ENCODE measurements at places on chromosomes 6 and 20. TPM values are rescaled to one million over a fixed set of nuclear protein-coding genes. Genes with fewer than 3 reads are reported as not detected.

The BPIFA1 gene
- total RNA-seq, result not detected

The SIRPD gene
- not detected for total RNA-seq

The PCK1 gene
- total RNA-seq, result not detected

The RAET1L gene
- total RNA-seq, result not detected

The DLK2 gene
- not detected for total RNA-seq

The TUBE1 gene
- 26.7 TPM for total RNA-seq

DNA sequence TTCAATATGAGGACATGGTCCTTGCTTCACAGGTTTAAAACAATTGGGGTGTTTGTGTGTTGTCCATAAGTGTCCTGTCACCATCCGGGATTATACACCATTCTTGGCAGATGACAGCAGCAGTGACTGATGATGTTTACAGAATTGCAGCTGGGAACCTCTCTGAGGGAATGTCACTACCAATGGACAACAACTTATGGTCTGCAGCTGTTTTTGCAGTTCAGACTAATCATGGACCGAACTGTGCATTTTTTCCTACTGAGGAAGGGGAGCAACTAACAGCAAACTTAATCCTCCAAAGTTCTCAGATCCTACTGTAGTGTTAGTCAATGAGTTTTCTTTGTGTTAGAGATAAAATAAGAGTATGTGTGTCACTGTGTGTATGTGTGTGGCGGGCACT is 26.0 kb downstream of the FAM229B start:
- no peaks in the 10 kb centered on the region for H3K36me3 ChIP-seq
- H3K4me3 ChIP-seq, result no peak overlapping the region
- no peak for DNase-seq
- no peak overlapping the region for H3K27ac ChIP-seq

- no peaks in the 10 kb centered on the region for H3K27me3 ChIP-seq
- no peaks in the 10 kb centered on the region for H3K4me1 ChIP-seq
- H3K4me3 ChIP-seq, result no peak overlapping the region
- H3K27ac ChIP-seq, result no peak overlapping the region
- DNase-seq, result no peak
Observed at GRCh38 chr6:162226803-162227202, 500.8 kb downstream of the PRKN start.

GRCh38 chr6:152298055-152298647 is 339.0 kb downstream of the SYNE1 start:
- no peak for DNase-seq
- no peak overlapping the region for H3K4me3 ChIP-seq
- peaks cover 28% of the 10 kb centered on the region for H3K4me1 ChIP-seq
- no peaks in the 10 kb centered on the region for H3K27me3 ChIP-seq
- H3K36me3 ChIP-seq, result no peaks in the 10 kb centered on the region
- H3K27ac ChIP-seq, result no peak overlapping the region

DNA sequence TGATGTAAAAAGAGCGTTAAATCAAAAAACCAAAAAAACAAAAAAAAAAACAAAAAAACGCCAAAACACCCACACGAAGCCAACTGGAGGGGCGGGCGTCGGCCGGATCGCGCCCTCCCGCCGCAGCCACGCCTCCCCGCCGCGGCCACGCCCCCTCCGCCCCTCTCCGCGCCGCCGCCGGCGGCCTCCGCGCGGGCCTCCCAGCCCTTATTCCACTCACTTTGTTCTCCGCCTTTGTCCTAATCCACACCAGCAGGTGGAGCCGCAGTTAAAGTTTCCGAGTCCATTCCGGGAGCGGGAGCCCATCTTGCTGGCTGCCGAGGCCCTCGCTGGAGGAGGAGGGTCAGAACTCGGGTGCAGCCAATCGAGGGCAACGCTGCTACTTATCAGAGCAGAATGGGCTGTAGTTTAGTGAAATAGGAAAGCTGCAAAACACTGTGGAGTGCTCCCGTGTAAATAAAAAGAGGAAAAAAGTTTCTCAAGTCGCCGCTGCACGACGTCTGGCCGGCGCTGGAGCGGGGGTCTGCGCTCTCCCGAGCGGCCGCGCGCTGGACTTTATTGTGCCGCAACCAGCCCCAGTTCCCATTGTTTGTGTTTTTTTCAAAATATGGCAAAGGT is at the start of gene ASF1A:
Gene ASF1A (plus strand): TSS at position 346 of the 618 bp plus-strand sequence. CDS start 262 bp downstream, at position 608.
- H3K27ac ChIP-seq, result peak within 1 kb of the TSS; percentile 84
- peak; percentile 92 for DNase-seq
- H3K4me3 ChIP-seq, result peak within 1 kb of the TSS; percentile 99
- no peaks in the 10 kb centered on the region for H3K27me3 ChIP-seq
- H3K4me1 ChIP-seq, result peaks cover 33% of the 10 kb centered on the region

GRCh38 chr6:25253351-25253750 is 25.8 kb upstream of the CARMIL1 start:
- H3K27ac ChIP-seq, result no peak overlapping the region
- H3K4me1 ChIP-seq, result no peaks in the 10 kb centered on the region
- no peaks in the 10 kb centered on the region for H3K36me3 ChIP-seq
- no peak overlapping the region for H3K4me3 ChIP-seq

DNA sequence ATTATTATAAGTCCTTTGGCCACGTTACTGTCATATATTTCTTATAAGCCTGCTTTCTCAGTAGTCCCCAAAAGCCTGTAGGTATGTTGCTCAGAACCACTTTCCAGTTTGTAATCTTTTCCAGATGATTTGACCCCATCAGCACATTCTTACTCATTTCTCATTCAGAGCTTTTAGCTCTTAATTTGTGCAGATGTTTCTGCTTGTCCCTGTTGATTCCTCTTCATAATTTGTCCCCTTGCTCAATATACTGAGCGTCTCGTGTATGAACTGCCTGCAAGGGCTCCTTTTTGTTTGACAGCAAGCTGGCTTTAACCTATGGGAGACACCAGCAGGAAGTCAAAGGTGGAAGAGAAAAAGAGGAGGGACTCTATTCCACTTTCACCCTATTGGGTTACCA is 733.8 kb upstream of the GJE1 start:
- H3K4me1 ChIP-seq, result no peaks in the 10 kb centered on the region
- DNase-seq, result no peak
- no peaks in the 10 kb centered on the region for H3K27me3 ChIP-seq
- H3K4me3 ChIP-seq, result no peak overlapping the region
- no peak overlapping the region for H3K27ac ChIP-seq
- H3K36me3 ChIP-seq, result no peaks in the 10 kb centered on the region

DNA sequence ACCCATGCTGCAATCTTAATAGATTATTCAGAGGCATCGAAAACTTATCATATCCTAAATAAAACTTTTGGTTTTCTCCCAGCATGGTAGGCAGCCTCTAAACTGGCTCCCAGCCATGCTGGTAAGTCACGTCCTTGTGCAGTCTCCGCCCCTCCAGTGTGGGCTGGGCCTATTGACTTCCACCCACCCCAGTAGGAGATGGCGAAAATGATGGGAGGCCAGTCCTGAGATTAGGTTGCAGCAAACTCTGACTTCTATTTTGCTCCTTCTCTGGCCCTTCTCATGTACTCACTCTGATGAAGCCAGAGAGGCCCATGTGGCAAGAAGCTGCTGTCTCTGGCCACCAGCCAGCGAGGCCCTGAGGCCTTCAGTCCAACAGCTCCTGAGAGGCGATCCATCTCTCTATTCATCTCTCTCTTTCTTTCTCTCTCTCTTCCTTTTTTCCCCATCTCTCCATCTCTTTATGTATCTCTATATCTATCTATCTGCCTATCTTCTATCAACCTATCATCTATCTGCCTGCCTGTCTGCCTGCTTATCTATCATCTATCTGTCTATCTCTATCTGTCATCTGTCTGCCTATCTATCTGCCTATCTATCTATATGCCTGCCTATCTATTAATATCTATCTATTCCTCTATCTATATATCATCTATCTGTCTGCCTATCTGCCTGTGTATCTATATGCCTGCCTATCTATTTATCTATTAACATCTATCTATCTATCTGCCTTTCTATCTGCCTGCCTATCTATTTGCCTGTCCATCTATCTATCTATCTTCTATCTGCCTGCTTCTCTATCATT is 52.7 kb upstream of the STX16 start:
- no peak overlapping the region for H3K4me3 ChIP-seq
- no peak overlapping the region for H3K27ac ChIP-seq
- no peaks in the 10 kb centered on the region for H3K4me1 ChIP-seq
- H3K27me3 ChIP-seq, result peaks cover 2% of the 10 kb centered on the region

DNA sequence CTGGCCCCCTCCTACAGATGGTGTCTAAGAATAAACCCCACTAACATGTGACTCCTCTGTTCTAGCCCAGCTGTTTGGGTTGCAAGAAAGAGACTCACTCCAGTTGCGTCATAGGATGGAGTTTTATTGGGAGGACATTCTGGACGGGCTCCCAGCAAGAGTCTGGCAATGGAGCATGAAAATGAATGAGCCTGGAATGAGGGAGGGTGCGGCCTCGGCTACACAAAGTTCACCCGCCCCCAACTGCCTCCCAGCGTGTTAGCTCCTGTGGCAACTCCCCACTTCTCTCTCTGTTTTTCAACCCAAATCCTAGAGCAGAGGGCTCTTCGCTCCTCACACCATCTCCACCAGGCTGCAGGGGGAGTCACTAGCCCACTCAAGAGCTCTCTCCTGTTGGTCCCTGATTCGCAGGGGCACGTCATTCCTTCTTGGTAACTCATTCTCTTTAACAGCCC is 5.1 kb upstream of the ADAM33 start:
- no peak overlapping the region for H3K4me3 ChIP-seq
- H3K27ac ChIP-seq, result no peak overlapping the region
- H3K36me3 ChIP-seq, result no peaks in the 10 kb centered on the region
- peaks cover 13% of the 10 kb centered on the region for H3K27me3 ChIP-seq
- no peak for DNase-seq
- H3K4me1 ChIP-seq, result no peaks in the 10 kb centered on the region

DNA sequence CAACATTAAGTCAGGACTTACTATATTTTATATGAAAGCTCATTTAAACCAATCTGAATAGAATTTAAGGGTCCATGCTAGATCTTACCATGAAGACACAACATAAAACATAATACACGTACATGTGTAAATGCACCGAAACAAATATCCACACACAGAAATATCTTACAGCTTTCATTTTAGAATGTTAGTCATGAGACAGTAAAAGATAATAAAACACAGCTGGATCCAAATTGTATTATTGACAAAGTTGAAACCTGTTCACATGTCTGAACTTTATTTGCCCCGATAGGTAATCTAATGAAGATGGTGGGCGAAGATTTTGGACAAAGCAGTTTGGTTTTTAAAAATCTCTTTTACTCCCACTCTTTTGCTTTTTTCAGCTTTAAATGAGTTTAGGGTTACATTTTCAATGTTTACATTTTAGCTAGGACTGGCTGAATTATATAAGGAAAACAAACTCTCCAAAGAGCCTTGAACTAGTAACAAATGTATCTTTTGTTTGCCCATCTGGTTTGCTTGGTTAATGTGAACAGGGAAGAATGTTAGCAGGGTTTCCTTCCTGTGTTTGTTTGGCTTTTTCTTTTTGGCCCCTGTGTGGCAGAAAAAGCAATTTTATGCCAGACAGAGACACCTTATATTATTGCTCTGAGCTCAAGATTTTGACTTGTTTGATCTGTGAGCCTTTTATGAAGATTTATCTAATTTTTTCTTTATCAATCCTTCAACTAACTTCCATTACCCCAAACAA is 5.1 kb upstream of the TMEM181 start:
- H3K36me3 ChIP-seq, result no peaks in the 10 kb centered on the region
- no peak for DNase-seq
- peaks cover 5% of the 10 kb centered on the region for H3K4me1 ChIP-seq
- no peak overlapping the region for H3K27ac ChIP-seq

DNA sequence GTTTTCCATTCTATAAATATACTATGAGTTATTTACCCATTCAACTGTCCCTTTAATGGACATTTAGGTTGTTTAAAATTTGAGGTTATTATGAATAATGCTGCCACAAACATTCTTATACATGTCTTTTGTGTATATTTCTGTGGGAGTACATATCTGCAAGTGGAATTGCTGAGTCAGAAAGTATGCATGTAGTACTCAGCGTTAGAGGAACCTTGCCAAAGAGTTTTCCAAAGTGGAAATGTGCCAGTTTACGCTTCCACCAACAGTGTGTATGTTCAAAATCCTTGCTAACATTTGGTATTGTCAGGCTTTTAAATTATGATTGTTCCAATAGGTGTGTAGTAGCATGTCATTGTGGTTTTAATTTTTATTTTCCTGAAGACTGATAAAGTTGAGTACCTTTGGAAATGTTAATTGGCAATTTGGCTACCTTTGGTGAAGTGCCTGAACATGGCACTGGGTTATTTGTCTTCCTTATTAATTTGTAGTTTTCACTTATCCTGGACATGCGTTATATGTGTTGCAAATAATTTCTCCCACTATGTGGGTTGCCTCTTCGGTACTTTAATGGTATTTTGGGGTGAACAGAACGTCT is 341.2 kb downstream of the CD83 start:
- H3K4me1 ChIP-seq, result peaks cover 10% of the 10 kb centered on the region
- no peak overlapping the region for H3K27ac ChIP-seq
- H3K4me3 ChIP-seq, result no peak overlapping the region
- no peaks in the 10 kb centered on the region for H3K27me3 ChIP-seq

- H3K4me1 ChIP-seq, result peaks cover 44% of the 10 kb centered on the region
- H3K27ac ChIP-seq, result peak overlapping the region; percentile 2
Observed at GRCh38 chr20:25035921-25036320, 22.0 kb downstream of the ACSS1 start.

DNA sequence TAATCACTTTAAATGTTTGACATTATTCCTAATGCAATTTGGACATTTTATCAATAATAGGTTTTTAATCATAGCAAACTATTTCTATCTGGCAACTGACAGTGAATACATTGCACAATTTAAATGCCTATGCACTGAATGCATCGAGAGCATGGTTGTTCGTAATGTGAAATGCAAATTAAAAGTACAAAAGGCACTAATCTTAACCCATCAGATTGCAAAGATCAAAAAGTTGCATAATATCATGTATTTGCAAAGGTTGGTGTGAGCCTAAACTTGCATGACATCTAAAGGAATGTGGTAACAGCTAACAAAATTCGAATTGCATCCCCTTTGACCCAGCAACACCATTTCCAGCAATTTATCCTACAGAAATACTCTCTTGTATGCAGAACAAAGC is 469.9 kb upstream of the IRAK1BP1 start:
- H3K27ac ChIP-seq, result no peak overlapping the region
- H3K4me1 ChIP-seq, result no peaks in the 10 kb centered on the region
- DNase-seq, result no peak
- H3K27me3 ChIP-seq, result no peaks in the 10 kb centered on the region

- peak overlapping the region; percentile 26 for H3K27ac ChIP-seq
- no peak overlapping the region for H3K4me3 ChIP-seq
Observed at GRCh38 chr6:24882835-24883555, 52.8 kb downstream of the RIPOR2 start.

DNA sequence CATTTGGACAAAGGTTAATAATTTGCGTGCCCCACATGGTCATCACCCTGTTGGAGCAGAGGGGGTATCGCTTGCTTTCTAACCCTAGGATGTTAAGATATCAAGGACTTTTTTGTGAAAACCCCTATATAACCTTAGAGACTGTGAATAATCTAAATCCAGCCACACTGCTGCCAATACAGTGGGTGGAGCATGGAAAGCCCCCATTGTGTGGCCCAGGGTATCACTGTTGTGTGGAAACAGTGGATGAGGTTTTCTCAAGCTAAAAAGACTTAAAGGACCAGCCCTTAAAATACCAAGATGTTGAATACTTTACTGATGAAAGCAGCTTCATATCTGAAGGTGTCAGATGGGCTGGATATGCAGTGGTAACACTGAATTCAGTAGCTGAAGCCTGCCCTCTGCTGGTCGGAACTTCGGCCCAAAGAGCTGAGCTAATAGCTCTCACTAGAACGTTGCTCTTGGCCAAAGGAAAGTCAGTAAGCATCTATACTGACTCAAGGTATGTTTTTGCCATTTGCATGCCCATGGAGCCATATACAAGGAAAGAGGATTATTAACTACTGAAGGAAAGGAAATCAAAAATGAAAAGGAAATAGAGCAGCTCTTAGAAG is 695.2 kb downstream of the PHF3 start:
- H3K36me3 ChIP-seq, result no peaks in the 10 kb centered on the region
- DNase-seq, result peak; percentile 3
- H3K4me3 ChIP-seq, result no peak overlapping the region
- no peaks in the 10 kb centered on the region for H3K27me3 ChIP-seq
- no peaks in the 10 kb centered on the region for H3K4me1 ChIP-seq

Measured in B cell (primary cell).